ENCODE measurements at places on chromosomes 1 and 21. TPM values are rescaled to one million over a fixed set of nuclear protein-coding genes. Genes with fewer than 3 reads are reported as not detected.

Gene ADCY10
- 1.9 TPM for total RNA-seq

GRCh38 chr1:21244154-21244553 is 46.1 kb downstream of the ECE1 start:
- H3K27ac ChIP-seq, result no peak overlapping the region

- no peaks in the 10 kb centered on the region for H3K27me3 ChIP-seq
- H3K27ac ChIP-seq, result no peak overlapping the region
- no peaks in the 10 kb centered on the region for H3K36me3 ChIP-seq
- no peak overlapping the region for H3K4me3 ChIP-seq
- H3K4me1 ChIP-seq, result no peaks in the 10 kb centered on the region
Observed at GRCh38 chr1:164950541-164950986, 391.6 kb downstream of the PBX1 start.

Gene AK5
- total RNA-seq, result not detected

Gene MFN2
- 85.6 TPM for total RNA-seq

Gene NPR1
- 187 TPM for total RNA-seq

- no peak overlapping the region for H3K27ac ChIP-seq
- DNase-seq, result no peak
- H3K27me3 ChIP-seq, result no peaks in the 10 kb centered on the region
Observed at GRCh38 chr1:34532113-34532512, 222.7 kb upstream of the GJB5 start.

DNA sequence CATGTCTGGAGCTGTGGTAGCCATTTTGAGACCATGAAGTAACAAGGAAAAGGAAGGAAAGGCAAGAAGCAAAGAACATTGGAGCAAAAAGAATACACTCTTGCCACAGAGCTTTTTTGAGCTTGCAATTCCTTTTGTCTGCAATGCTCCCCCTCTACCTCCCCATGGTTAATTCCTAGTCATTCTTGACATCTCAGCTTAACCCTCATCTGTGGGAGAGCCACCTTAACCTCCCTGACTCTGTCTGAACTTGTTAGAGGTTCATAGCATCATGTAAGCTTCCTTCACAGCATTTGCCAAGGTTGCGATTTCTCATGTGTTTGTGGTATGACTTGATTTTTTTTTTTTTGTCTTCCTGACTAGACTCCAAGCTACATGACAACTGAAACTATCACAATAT is 564.1 kb upstream of the PLXNA2 start:
- DNase-seq, result no peak
- H3K27ac ChIP-seq, result no peak overlapping the region
- no peaks in the 10 kb centered on the region for H3K4me1 ChIP-seq
- H3K27me3 ChIP-seq, result no peaks in the 10 kb centered on the region

DNA sequence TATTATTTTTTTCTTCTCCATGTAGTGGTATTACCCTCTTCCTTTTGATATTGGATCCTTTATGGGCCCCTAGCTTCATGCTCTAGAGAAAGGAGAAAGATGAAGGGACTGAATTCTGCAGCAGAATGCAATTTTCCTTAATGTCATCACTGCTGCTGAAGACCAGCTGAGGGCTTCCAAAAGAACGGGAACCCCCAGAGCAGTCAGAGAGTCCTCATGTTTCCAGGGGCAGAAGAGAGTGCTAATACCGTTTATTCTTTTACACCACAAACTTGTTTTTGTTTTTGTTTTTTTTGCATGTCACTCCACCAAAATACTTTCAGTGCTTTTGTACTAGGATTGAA is 21.1 kb upstream of the TBX15 start:
- H3K4me1 ChIP-seq, result peaks cover 8% of the 10 kb centered on the region

DNA sequence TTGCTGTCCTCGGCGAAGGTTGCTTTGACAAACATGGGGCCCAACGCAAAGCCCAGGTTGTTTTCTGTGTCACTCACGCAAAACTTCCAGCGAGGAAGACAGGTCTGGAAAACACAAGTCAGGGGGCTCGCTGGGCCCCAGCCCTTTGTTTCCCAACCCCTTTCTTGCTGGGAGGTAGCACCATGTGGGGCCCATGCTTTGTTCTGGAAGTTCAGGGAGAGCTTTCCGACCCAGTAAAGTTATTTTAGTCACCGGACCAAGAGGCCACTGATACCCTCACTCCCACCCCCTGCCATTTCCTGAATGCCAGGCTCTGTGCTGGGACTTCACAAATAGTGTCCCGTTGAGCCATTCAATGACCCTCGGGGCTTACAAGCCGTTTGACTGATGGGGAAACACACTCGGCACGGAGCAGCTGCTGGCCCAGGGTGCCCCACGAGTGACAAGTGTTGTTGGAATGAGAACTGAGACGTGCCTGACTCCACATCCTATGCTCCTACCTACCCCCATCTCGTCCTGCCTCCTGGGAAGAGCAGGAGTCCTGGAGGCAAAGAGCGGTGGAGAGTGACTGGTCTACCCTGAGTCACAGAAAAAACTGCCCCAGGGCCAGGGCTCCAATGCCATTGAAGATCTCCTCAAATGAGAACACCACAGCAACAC is 52.0 kb downstream of the ECE1 start:
- no peak for DNase-seq
- H3K27ac ChIP-seq, result peak overlapping the region; percentile 46
- H3K4me3 ChIP-seq, result no peak overlapping the region
- H3K4me1 ChIP-seq, result peaks cover 2% of the 10 kb centered on the region
- H3K36me3 ChIP-seq, result peaks cover 98% of the 10 kb centered on the region

DNA sequence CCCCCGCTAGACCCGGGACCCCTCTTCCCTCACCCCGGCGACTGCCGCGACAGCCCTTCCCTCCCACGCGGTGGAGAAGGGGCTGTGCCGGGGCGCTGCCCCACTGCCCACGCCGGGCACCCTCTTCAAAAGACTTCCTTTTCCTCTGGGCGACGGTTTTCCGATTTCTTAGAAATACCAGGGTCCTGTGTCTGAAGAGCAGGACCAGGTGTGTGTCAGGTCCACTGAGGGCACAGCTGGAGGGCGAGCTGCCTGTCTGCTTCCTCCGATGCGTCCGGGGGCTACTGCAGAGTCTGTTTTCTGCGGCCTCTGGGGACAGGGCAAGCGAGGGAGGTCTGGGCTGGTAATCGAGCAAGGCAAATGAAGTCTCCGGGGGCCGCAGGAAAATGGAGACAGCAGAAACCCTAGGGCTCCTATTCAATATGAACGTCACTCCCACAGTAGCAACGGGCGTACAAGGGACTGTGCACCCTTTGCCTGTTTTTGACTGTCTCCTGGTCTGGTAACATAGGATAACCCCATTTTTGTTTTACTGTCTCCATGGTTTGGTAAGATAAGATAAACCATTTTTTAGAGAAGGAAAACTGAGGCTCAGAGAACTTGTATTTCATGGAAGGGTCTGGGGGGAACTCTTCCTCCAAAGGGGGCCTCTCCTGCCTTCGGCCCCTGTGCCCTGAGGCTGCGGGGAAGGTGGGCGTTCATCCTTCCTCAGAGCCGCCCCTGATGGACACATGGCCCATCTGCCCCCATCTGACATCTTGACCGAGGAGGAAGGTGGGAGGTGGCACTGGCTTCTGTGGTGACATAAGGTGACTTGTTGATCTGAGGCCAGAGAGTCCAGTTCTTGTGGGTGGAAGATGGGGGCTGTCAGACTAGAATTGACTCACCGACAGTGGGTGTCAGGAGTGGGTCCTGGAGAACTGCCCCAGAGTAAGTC is 970 bp downstream of the TNFRSF1B start:
- H3K27ac ChIP-seq, result peak overlapping the region; percentile 79
- peak overlapping the region; percentile 70 for H3K4me3 ChIP-seq
- no peaks in the 10 kb centered on the region for H3K4me1 ChIP-seq
- no peaks in the 10 kb centered on the region for H3K27me3 ChIP-seq
- no peaks in the 10 kb centered on the region for H3K36me3 ChIP-seq
- no peak for DNase-seq

DNA sequence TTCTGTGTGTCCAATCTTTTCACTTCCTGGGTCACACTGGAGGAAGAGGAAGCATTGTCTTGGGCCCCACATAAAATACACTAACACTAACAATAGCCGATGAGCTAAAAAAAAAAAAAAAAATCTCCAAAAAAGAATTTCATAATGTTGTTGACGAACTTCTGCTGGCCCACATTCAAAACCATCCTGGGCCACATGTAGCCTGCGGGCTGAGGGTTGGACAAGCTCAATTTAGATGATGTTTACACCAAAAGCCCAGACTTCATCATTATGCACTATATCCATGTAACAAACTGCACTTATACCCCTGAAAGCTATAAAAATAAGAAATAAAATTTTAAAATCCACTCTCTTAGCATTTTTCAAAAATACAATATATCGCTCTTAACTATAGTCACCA is 187.8 kb upstream of the PTBP2 start:
- H3K4me3 ChIP-seq, result no peak overlapping the region
- H3K27ac ChIP-seq, result no peak overlapping the region
- DNase-seq, result no peak
- peaks cover 14% of the 10 kb centered on the region for H3K4me1 ChIP-seq
- no peaks in the 10 kb centered on the region for H3K27me3 ChIP-seq
